Stimulated activated CD4-positive, alpha-beta T cell treated with anti-CD3 and anti-CD28 coated beads, Interleukin-12 subunit alpha, Interleukin-12 subunit beta, amount 100 ng/mL, for 4 hours (primary cell): ENCODE measurements at places on chromosomes 5 and 9.

DNA sequence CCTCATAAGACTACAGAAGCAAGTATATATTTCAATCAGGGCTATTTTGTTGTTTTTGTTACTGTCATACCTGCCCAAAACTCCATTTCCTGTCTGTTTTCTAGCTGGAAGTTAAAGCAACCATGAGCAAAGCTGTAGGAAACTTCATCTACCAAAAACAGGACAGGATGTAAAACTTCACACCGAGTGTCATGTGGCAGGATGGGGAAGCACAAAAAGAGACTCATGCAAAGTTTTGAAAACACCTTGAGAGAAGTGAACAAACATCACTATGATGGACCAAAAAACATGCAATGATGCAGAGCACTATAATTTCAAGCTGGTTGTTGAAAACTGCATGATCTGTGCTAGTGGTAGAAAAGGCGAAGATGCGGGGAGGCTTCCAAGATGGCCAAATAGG lies 6.3 kb upstream of the GZMA start:
- DNase-seq: no peak

GRCh38 chr5:77993855-77994318 lies 217.7 kb upstream of the TBCA start:
- no peak for DNase-seq

GRCh38 chr9:353077-353476 lies 138.4 kb downstream of the DOCK8 start:
- no peak for DNase-seq

- no peak for DNase-seq
Measured at GRCh38 chr9:69236188-69236587, 62.1 kb downstream of the TJP2 start.
